ENCODE measurements at places on chromosomes 13 and 19.

GRCh38 chr19:48603001-48603400, 3.5 kb upstream of the SPACA4 start:
- DNase-seq: no peak

GRCh38 chr13:97174638-97175037, 47.5 kb upstream of the MBNL2 start:
- DNase-seq: no peak

GRCh38 chr19:33727331-33727998, 69.2 kb upstream of the KCTD15 start:
- DNase-seq: no peak

DNA sequence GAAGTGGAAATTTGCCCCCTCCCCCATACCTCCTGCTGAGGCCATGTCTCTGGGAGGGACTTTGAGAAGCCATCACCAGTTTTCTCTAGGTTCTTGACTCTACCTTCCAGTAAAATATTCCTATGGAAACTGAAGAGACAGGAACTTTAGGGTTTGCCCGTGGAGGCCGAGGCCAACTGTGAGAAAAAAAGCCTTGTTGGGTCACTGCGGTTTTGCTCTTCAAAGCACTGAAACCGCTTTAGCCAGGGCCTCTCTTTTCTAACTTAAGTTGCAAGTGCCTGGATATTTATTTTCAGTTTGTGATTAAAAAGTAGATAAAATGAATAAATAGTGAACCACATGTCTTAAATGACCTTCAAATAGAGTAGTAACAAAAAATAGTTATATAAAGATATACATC, 159.7 kb upstream of the TSC22D1 start:
- DNase-seq: no peak

- no peak for DNase-seq
Measured at GRCh38 chr19:38170334-38170733, 53.7 kb downstream of the DPF1 start.

- DNase-seq: peak; percentile 12
Measured at GRCh38 chr13:40518481-40518882, 148.0 kb downstream of the FOXO1 start.

DNA sequence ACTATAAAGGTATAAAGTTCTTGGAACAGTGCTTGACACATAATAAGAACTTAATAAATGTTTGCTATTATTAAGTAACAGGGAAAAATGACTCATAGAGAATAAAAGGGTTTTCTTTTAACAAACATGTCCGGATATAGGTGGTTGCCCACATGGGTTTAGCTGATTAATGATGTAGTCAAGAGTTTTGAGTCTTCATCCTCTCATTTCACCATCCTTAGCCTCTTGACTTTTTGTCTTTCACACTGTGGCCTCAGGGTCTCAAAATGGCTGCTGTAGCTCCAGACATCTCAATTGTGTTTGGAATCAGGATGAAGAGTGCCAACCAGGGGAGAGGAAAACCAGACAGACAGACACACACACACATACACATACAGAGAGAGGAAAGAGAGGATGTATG, 97.9 kb downstream of the HSPH1 start:
- DNase-seq: no peak

GRCh38 chr19:6532244-6532999, 1.6 kb downstream of the TNFSF9 start:
- DNase-seq: no peak

DNA sequence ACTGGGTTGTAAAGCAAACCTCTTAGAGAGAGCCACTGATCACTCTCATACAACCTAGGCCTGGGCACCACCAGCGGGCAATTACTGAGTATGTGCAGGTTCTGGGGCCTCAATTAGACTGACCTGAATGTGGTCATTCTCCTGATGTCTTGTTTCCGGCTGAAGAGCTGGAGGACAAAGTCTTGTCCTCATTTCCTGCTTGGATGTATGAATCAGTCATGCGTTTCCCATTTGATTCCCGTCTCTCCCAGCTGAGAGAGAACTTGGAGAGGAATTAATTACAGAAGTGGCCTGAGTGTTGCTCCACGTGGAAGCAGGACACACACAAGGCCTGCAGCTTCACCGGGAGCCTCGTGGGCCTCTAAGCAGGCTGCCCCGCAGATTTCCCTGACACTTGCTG, 799.3 kb upstream of the ARGLU1 start:
- no peak for DNase-seq

DNA sequence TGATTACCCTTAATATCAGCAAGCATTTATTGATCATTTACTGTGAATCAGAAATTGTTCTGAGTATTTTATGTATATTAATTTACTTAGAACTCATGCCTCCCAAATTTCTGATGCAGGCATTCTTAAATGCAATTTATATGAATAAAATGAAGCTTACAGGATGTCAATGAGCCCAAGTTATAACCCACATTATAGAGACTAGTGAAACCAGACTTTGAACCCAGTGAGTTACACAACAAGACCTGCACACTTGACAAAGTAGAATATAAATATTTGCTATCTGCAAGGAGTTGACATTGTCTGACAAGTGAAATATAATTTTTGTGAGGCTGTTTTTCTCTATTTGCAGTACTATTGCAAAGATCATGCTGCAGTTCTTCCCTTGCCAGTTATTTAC, 656.0 kb downstream of the GPC5 start:
- DNase-seq: no peak

GRCh38 chr19:45173816-45174215, 4.2 kb downstream of the TRAPPC6A start:
- no peak for DNase-seq

DNA sequence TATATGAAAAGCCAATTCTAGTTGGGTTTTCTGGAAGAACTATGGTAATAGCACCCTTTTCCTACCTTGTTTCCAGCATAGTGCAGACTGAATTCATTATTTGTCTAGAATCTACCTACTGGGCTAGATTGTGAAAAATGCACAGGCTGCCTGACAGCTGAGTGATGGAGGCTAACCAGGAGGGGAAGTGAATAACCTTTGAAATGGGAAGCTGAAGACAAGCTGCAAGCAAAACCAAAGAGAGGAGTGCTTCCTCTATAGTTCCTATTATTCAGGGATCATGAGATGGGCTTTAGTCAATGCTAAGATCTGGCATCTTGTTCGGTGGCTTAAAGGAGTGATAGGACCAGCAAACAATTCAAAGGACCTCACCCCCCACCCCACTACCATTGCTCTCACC, 26.9 kb downstream of the MZT1 start:
- no peak for DNase-seq

DNA sequence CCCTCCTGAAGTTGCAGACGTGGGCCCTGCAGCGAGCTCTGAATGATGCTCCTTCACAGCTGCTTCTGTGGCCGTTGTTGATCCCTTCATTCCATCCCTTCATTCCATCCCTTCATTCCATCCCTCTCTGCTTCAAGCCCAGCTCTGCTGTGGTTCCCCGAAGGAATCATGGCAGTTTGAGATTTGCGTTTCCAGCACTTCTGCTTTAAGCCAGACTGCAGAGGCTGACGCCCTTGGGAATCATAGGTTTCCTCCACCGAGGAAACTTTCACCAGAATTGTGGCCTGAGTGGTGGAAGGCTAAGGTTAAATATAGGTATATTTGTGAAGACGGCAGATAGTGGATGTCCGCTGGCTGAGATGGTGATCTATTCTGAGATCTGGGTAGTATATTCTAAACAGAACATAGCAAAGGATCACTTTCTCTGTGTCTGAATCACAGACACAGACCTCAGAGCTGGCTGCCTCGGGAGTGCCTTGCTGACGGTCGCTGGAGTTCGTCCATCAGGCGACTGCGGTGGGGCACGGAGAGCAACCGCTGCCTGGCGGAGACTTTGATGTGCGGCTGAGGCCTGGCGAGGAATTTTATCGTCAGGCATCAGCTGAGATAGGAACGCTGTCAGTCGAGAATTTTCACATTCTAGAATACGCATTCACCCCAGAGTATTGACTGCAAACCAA, 42.8 kb upstream of the DCUN1D2 start:
- no peak for DNase-seq

GRCh38 chr13:48892053-48892687, 83.5 kb upstream of the FNDC3A start:
- DNase-seq: no peak

GRCh38 chr19:5450482-5451126, 4.6 kb upstream of the ZNRF4 start:
- no peak for DNase-seq

DNA sequence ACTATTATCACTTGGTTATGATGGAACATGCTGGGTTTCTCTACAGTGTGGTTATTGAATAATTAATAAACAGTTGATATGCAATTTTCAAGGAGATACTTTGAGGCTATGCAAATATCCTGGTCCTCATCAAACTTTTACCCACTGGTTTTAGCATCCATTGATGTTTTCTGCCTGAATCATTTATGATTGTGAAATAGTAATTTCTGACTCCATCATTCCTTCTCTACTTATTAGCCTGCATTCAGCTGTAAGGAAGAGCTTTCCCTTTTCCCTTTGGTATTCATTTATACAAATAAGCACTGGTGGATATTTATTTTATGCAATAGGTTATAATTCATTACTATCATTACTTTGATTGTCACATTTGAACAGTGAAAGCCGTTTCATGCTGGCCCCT, 13.9 kb upstream of the DNAJC15 start:
- no peak for DNase-seq

DNA sequence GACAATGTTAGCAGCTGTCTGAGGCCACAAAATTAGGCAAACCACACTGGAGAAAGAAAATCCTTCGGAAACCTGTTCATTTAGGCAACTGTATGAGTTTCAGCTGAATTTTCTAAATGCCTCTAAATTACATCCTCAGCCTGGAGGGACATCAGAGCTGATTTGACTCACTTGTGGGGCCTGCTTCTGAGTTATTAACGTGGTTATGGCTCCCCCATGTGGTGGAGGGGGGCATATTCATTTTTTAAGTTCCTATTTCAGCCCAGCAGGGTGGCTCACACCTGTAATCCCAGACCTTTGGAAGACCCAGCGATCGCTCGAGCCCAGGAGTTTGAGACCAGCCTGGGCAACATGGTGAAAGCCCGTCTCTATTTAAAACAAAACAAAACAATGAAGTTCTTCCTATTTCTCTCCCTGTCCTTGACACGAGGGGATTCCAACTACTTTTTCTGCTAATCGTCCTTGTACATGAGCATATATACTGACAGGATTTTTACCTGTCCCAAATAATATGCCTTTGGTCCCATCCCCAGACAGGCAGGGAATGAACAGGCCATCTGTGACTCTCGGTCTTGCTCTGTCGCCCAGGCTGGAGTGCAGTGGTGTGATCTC, 31.5 kb upstream of the HIF3A start:
- DNase-seq: peak; percentile 61

- DNase-seq: no peak
Measured at GRCh38 chr13:34611671-34612070, 330.4 kb upstream of the NBEA start.

Data from T-helper 9 cell (primary cell).